ENCODE measurements at places on chromosomes 6 and 20. TPM values are rescaled to one million over a fixed set of nuclear protein-coding genes. Genes with fewer than 3 reads are reported as not detected.

- DNase-seq: no peak
Observed at GRCh38 chr6:10221178-10221577, 193.7 kb downstream of the TFAP2A start.

DNA sequence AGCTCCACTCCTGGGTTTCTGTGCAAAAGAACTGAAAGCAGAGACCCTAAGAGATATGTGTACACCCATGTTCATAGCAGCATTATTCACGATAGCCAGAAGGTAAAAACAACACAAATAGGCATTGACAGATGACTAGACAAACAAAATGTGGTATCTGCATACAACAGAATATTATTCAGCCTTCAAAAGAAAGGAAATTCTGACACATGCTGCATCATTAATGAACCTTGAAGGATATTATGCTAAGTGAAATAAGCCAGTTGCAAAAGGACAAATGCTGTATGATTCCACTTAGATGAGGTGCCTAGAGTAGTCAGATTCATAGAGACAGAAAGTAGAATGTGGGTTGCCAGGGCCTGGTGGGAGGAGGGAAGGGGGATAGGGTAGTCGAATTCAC, 17.8 kb downstream of the AAR2 start:
- no peak for DNase-seq

DNA sequence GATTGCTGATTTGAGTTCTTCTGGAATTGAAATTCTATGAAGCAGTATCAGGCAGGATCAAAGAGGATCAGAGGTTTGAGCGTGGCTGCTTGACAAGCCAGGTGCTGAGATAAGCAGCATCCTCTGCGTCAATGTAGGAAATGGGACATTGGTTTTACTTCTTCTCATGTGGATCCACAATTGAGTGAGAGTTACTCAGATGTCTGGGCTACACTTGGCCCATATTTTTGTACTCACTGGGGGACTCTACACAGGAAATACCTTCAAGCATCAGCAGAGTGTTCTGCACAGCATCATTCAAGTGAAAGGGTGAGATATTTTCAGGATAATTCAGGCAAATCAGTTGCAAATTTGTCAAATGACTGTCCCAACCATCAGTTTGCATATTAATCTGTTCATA, 613.9 kb upstream of the ARID1B start:
- no peak for DNase-seq

- DNase-seq: no peak
Observed at GRCh38 chr20:31770243-31770642, 31.2 kb downstream of the TPX2 start.

Gene GRM4
- total RNA-seq: not detected

GRCh38 chr6:39207416-39208222, 21.7 kb downstream of the KCNK5 start:
- no peak for DNase-seq

- no peak for DNase-seq
Observed at GRCh38 chr6:108453601-108454185, 107.0 kb upstream of the FOXO3 start.

Gene TP53TG5
- not detected for total RNA-seq

All from sciatic nerve (tissue), 2 donors.